Lower leg skin (tissue), 4 donors: ENCODE measurements at places on chromosomes 5 and 9. TPM values are rescaled to one million over a fixed set of nuclear protein-coding genes. Genes with fewer than 3 reads are reported as not detected.

The DPM2 gene
- total RNA-seq = 21.1 TPM

The CDH6 gene
- total RNA-seq = 2.5 TPM

- no peak for DNase-seq
These were observed 120.2 kb upstream of the GRHPR start for GRCh38 chr9:37302277-37302676.

- DNase-seq = no peak
These were observed 5.4 kb downstream of the KCNV2 start for GRCh38 chr9:2722715-2723114.

DNA sequence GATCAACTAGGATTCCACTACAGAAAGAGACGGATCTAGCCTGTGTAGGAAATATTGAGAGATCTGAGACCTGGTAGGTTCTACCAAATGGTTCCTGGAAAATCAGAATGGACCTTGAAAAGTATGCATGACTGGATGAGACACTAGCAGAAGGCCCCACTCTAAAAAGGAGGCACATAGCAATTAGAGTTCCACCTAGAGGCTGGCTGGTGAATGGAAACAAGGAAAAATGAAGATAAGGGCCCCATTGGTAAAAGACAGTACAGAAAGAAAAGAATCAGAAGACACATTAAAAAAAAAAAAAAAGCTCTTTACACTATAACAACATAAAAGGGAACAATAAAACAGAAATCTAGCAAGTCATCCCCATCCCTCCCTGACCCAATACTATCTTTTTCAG is 518.5 kb downstream of the NR2F1-AS1 start:
- DNase-seq = no peak

- no peak for DNase-seq
These were observed 9.7 kb upstream of the CYSTM1 start for GRCh38 chr5:140165101-140165922.

GRCh38 chr5:125375143-125375542 is 628.7 kb upstream of the ZNF608 start:
- DNase-seq = no peak

DNA sequence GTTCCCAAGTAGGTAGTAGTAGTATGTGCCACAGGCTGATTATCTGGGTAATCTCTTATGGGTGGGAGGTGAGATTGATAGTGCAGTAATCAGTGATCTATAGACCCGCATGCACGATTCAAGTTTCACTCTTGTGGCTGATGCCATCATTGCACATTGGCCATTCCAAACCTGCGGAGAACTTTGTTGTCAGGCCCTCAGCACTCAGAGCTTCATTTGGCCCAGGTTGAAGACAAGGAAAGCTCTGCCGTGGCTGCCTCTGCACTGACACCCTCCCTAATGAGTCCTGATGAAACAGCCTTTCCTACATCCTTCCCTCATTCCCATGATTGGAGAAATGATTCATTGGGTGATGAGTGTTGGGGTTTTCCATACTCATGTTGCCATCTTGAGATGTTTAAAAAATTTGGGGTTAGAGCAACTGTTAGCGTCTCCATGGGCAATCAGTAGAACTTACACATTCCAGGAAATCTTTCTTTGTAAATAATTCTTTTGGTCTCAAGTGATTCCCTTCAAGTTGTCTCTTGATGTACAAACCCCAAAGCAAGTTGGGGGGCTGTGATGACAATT is 22.9 kb downstream of the PROP1 start:
- DNase-seq = no peak

DNA sequence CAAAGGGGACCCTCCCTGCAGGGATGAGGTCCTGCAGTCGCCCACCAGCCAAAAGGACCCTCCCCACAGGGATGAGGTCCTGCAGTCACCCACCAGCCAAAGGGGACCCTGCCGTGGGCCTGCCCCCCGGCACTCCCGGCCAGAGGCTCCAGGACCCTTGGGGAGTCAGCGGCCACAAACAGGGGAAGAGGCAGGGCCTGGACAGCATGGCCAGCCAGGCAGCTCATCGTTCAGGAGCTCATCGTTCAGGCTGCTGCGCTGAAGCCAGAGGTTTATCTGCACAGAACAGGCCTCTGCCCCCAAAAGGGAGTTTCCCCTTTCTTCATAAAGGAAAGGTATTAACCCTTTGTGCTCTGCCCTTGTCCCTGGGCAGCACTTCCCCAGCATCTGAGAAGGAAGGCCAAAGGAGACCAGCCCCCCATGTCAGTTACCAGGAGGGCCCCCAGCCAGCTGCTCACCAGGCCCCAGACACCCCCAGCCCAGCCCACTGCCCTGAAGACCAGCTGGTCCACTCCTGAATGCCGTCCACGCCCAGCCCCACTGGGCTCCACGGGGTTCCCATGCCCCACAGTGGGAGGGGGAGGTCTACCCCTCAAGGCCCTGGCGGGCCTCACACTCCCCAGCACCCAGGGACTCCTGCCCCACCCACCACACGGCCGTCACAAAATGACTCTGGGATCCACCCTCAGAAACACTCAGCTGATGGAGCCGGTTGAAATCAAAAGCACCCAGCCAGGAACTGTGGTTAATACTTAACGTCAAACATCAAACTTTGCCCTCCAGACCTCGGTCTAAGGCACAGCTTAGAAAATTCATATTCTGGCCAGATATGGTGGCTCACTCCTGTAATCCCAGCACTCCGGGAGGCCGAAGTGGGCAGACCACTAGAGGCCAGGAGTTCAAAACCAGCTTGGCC is 6.3 kb downstream of the SLC12A7 start:
- DNase-seq = no peak

DNA sequence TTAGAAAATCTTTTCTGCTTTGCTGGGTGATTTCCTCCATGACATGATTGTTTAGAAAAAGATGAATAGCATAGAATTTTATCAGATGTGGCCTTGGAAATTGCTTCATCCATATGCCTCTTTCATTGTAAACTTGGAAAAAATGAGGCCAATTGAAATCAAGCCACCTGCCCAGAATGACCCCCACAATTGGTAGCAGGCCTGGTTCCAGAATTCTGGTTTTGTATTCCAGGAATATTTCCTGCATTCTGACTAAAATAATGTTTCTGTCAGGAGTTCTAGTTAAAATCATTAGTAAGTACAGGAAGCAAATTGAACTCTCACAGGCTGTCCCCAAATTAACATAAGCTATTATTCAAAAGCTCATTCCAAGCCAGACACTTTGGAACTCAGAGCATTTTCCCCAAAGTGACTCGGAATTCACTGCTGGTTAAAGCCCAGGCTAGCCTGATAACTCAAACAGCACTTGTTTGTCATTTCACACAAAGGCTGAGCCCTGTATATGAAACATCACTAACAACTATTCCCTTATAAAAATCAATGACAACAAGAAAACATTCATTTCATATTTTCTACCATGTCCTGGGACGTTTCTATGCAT is 75.1 kb upstream of the ADCY2 start:
- DNase-seq = no peak

- no peak for DNase-seq
These were observed 2.5 kb downstream of the TGFBR1 start for GRCh38 chr9:99107421-99107820.

GRCh38 chr9:76717176-76717575 is 47.1 kb upstream of the PCA3 start:
- DNase-seq = no peak

DNA sequence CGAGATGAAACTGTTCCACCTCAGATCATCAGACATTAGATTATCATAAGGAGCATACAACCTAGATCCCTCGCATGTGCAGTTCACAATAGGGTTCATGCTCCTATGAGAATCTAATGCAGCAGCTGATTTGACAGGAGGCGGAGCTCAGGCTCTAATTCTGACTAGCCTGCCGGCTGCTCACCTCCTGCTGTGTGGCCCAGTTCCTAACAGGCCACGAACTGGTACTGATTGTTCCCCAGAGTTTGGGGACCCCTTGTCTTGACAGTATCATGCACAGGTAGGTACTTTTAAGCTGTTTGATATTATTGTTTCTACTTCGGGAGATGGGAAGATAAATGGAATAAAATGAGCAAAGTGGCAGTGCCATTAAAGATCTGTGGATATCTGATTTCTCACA is 66.9 kb downstream of the ZCCHC7 start:
- DNase-seq = no peak

- DNase-seq = peak; percentile 45
These were observed 65.0 kb downstream of the MAST4 start for GRCh38 chr5:66661149-66661548.

DNA sequence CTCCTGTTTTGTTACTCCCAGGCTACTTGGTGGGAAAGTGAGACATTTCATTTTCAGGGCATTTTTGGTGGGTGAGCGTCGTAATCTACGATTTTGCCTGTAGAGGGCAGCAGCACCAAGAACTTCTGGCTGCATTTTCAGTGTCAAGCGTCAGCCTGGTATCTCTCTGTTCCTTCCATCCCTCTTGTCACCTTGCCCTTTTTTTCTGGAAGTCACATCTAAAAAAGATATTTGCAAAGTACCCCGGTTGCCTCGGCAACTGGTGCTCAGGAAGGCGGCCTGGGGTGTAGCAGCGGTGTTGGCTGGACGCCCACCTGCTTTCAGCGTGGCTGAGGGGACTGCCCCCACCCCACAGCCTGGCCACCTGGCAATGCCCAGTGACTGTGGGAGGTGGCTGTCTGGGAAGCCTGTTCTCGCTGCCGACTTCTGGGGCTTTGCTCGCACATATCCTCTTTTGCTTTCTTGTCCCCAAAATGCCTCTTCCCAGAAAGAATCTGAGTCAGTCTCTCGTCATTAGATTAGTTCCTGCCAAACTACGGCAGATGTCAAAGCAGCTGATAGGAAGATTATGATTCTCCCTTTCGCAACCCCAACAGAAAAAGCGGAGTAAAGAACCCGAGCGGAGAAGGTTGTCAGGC is 84.5 kb downstream of the ACER2 start:
- peak; percentile 29 for DNase-seq

- DNase-seq = no peak
These were observed 163.6 kb downstream of the ZDHHC21 start for GRCh38 chr9:14529629-14530028.
